Hematopoietic multipotent progenitor cell (in vitro differentiated cells): ENCODE measurements at places on chromosomes 7 and 10. TPM values are rescaled to one million over a fixed set of nuclear protein-coding genes. Genes with fewer than 3 reads are reported as not detected.

The GOLGA7B gene
- under 0.01 TPM for total RNA-seq

DNA sequence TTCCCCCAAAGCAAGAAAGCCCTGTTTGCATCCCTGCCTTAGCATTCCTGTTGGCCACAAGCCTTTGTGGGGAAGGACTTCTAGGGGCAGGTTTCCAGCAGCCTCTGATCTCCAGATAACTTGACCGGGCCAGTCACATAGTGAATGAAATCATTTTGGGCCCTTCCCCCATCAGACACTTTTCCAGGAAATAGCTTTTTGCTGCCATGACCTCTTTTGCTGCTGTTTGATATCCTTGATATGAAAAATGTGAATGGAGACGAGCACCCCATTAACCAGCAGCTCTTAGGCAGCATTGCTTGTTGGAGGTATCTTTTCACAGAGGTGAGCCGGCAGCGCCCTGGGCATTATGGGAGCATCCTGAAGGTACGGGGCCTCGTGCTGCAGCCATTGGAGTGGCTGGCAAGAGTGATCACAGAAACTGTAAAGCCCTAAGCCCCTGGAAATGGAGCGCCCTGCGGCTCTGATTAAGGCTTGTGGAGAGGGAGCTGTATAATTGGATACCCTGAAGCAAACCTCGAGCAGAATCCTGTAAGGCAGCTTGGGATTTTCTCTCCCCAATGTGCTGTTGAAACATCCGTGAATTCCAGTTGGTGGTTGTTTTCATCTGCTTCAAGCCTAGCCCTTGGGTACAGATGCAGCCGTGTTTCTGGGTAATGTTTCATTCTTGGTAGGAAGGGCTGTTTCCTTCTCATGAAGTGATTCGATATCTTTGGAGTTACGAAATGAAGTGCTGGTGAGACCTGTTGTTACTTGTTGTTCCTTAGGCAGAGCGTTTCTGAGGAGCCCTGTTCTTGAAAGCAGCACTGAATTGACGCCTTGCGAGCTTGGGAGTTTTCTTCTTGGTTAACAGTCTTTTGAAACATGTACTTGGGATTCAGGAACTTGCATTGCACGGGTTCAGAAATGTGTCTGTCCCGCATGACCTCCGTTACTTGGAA lies 179.0 kb downstream of the PTEN start:
- no peak for DNase-seq

The LEP gene
- total RNA-seq, result under 0.01 TPM

The LAMB1 gene
- 0.27 TPM for total RNA-seq
